ENCODE measurements at places on chromosomes 7 and 10. TPM values are rescaled to one million over a fixed set of nuclear protein-coding genes. Genes with fewer than 3 reads are reported as not detected.

The TIMM23B gene
- 15.6 TPM for total RNA-seq

The PRSS37 gene
- not detected for total RNA-seq

The ERVW-1 gene
- not detected for total RNA-seq

The CRYGN gene
- total RNA-seq, result not detected

The NYAP1 gene
- 0.19 TPM for total RNA-seq

The SLC26A3 gene
- total RNA-seq, result not detected

The HSPB1 gene
- total RNA-seq, result 28.9 TPM

Measured in activated naive CD4-positive, alpha-beta T cell treated with anti-CD3 and anti-CD28 coated beads, Interleukin-2, amount 10 ng/mL, durations not matched to agents 5 hours and 36 hours (primary cell).